ENCODE measurements at places on chromosomes 7 and 10.

- DNase-seq: no peak
These were observed 59.0 kb upstream of the EN2 start for GRCh38 chr7:155398944-155399343.

GRCh38 chr7:14219125-14219524 lies 229.7 kb upstream of the ETV1 start:
- DNase-seq: no peak

GRCh38 chr7:5528071-5528814 lies 104.6 kb upstream of the TNRC18 start:
- DNase-seq: no peak

DNA sequence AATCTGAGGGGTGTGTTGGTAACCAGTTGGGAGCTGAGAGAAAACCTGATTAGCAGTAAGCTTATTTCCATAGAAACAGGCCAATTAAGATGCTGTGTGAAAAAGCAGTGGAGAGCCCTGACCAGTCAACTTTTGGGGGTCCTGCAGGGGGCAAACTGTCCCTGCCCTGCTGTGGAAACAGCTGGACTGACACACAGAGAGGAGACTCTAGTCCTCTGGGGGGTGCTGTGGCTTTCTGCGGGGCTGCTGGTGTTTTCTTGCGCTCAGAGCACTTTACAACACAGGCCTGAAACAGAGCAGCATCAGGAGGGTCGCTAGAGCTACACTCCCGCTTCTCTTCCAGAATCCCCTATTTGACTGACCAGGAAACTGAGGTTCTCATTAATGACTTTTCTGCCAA lies 546.9 kb upstream of the GALNT17 start:
- DNase-seq: no peak

- no peak for DNase-seq
These were observed 132.6 kb upstream of the NAMPT start for GRCh38 chr7:106417273-106417902.

DNA sequence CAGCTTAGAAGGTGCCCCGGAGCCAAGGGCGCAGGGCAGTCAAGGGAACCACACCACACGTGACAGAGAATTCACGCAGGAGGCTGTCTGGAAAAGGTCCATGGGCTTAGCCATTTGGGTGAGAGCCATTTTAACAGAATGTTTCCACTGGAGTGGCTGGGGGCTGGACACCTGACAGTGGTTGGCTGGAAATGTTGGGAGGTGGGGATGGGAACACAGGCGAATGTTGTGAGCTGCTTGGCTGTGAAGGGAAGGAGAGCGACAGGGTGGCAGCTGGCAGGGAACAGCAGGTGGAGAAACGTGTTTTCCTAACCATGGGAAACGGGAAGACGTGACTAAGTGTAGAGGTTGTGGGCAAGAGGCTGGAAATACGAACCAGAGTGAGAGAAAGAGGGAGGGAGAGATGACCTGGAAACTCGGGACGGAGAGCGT lies 100.5 kb upstream of the ZNF32 start:
- no peak for DNase-seq
